ENCODE measurements at places on chromosomes 12 and 14.

DNA sequence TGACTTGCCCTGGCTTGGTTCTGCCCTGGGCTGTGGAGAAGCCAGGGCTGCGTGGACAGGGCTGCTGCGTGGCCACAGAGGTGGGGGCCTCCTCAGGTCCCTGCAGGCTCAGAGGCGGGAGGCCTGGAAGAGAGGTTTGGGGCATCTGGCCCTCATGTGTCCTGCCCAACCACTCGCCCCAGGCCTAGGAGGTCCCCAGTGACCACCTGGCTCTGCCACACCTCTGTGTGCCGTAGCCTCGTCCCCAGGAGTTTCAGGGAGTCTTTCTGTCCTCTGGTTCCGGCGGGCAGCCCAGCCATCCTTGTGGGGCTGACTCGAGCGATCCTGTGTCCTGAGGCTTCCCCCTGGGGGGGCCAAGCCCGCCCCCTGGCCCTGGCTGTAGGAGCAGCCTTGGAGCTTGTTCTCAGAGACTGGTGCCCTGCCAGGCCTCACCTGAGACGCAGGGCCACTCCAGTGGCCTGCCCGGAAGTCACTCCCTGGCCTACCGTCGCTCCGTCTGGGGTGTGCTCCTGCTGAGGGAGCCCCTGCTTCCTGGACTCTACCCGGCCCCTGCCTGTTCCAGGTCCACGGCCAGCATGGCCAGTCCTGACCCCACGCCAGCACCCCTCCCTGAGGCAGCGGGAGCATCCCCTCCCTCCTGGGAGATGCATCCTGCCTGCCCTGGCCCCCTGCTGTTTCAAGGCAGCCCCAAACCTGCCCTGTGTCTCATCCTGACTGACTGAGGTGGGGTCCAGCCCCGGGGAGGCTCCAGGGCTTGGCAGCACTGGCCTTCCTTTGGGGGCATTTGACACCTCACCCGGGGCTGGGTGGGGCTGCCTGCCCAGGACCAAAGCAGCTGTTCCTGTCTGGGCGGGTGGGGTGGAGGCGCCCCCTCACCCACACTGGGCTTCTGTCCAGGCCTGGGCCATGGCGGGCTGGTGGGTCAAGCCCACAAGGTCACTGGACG lies 13.9 kb downstream of the ASPG start:
- DNase-seq, result no peak

- DNase-seq, result no peak
Measured at GRCh38 chr12:19561411-19561961, 122.2 kb downstream of the AEBP2 start.

- no peak for DNase-seq
Measured at GRCh38 chr14:95663226-95663797, 22.9 kb upstream of the TCL1B start.

DNA sequence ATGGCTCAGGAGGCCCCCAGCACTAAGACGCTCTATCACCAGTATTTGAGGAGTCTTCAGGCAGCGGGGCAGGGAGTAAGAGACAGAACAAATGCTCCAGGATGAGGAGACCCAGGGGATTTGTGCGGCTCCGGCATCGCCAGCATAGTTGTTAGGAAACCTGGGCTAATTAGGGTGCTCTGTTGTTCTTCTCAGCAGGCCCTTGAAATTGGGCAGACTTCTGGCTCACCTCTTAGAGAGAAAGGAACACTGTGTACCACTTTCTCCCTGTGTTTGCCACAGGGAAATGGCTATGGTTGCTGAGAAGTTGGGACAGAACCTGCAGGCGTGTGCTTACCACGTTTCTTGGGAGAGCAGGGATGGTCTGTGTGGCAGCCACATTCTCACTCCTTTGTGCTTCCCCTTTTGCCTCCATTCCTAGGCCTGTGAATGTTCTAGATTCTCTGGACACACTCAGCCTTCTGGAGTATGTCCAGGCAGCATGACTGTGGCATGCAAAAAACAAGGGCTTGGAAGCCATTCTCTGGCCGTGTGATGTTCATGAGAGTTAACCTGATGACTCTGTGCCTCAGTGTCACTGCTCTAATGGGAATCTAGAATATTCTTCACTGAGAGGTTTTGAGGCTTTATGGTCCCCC lies 109.0 kb downstream of the CHST11 start:
- DNase-seq, result no peak

GRCh38 chr12:6469609-6470374 lies 685 bp downstream of the VAMP1 start:
- no peak for DNase-seq

- DNase-seq, result no peak
Measured at GRCh38 chr14:64628940-64629408, 75.2 kb upstream of the PLEKHG3 start.

- DNase-seq, result no peak
Measured at GRCh38 chr14:34718750-34719304, 4.4 kb upstream of the CFL2 start.

GRCh38 chr14:96953087-96953874 lies 156.1 kb downstream of the VRK1 start:
- no peak for DNase-seq

DNA sequence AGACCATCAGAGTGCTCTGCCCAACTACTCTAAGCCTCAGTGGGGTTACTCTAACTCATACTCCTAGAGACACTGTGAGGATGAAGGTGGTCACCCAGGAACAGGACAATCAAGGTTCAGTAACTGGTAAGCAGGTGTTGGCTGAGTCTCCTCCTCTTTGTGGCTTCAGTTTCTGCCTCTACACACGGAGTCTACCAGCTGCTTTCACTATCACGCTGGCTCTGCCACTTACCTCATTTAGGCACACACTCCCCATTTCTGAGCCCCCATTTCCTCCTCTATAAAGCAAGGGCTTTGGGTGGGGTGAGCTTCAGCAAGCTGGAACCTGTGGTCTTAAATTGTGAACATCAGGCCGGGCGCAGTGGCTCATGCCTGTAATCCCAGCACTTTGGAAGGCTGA lies 7.3 kb upstream of the TCHP start:
- DNase-seq, result no peak

- DNase-seq, result no peak
Measured at GRCh38 chr12:117011988-117012805, 87.0 kb downstream of the TESC start.

DNA sequence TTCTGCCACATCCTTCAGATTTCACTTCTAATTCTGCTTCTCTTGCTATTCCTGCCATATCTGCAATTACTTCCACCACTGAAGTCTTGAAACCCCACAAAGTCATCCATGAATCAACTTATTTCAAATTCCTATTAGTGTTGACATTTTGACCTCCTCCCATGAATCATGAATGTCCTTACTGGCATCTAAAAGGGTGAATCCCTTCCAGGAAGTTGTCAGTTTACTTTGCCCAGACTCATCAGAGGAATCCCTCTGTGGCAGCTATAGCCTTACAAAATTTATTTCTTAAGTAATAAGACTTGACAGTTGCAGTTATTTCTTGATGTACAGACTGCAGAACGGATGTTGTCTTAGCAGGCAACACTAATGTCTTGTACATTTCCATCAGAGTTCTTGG lies 162.9 kb downstream of the PCNX1 start:
- DNase-seq, result no peak
